Parietal lobe (tissue), 2 donors: ENCODE measurements at places on chromosomes 1 and 21. TPM values are rescaled to one million over a fixed set of nuclear protein-coding genes. Genes with fewer than 3 reads are reported as not detected.

The RORC gene
- total RNA-seq: not detected

The LRRC53 gene
- total RNA-seq: not detected

The IFI44L gene
- total RNA-seq: 8.5 TPM

The ADAM30 gene
- total RNA-seq: not detected

The OR2T35 gene
- total RNA-seq: not detected

The LRRIQ3 gene
- total RNA-seq: 1.3 TPM

The CCDC181 gene
- 6.6 TPM for total RNA-seq

The MYCL gene
- 9.1 TPM for total RNA-seq

The RAP1GAP gene
- total RNA-seq: 31.6 TPM

The SLC45A1 gene
- total RNA-seq: 10.0 TPM

The TMEM52 gene
- 1.3 TPM for total RNA-seq

The LCE1D gene
- not detected for total RNA-seq

The NEK2 gene
- total RNA-seq: 3.8 TPM
